ENCODE measurements at places on chromosomes 2 and 18.

GRCh38 chr2:128727914-128728313 is 409.2 kb upstream of the HS6ST1 start:
- DNase-seq, result no peak

DNA sequence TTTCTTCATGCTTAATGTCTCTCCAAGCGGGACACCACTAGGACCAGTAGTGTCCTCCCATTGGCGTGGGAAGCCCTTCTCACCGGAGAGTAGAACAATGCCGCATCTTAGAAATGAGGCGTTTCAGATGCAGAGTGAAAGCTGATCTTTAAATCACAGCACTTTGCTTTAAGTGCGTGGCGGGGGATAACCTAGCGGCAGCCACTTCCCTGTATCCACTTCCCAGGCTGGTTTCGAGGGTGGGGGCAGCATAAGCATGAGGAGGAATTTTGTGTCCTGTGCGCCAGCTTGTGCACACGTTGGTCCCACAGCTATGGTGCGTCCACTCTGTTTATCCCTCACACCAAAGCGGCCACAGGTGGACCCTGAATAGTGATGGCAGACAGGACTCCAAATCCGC is 63.1 kb downstream of the MBP start:
- DNase-seq, result no peak

DNA sequence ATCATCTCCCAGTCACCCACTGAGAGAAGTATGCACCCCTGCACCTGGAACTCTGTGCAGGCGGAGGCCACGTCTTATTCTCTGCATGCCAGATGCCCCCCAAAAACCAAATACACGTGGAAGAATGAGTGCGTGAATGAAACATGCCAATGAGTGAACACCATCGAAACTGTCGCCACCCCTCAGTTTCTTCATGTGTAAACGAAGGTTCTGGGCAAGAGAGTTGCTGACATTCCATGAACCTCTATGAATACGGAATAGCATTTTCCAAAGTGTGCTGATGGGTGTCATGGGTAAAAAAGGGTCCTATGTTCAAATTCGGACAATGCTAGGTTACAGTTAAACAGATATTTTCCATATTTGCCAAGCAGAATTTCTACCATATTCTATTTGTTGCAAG is 19.8 kb downstream of the FER1L5 start:
- DNase-seq, result no peak

DNA sequence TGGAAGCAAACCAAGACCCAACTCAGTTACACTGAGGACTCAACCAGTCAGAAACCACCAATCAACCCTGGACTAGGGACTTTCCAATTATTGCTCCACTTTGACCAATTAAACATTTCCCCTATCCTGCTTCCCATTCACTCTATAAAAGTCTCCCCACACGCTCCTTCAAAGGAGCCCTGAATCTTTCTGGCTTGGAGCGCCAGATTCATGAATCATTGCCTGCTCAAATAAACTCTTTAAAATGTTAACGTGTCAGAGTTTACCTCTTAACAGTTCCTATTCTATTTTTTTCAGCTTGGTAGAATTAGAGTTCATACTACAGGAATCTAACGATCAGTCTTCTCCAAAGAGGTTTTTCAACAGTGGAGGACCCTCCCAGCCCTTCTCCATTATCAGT is 20.7 kb upstream of the SULT1C2 start:
- DNase-seq, result no peak

DNA sequence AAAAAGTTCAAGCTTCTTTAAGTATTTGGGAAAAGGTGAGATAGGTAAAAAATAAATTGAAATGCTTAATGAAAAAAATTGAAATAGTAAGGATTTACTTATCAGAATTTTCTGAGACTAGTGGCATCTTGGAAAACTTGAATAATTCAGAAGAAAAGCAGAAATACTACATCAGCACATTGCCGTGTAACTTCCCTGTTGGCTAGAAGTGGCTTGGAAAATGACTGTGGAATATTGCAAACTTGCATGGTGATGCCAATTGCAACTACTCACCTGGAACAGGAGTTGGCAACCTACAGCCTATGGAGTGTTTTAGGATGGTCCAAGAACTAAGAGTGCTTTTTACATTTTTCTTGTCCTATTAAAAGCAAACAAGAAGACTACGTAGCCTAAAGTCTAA is 603.5 kb upstream of the VRK2 start:
- DNase-seq, result no peak

GRCh38 chr18:40532046-40532445 is 1423.0 kb upstream of the PIK3C3 start:
- DNase-seq, result no peak

DNA sequence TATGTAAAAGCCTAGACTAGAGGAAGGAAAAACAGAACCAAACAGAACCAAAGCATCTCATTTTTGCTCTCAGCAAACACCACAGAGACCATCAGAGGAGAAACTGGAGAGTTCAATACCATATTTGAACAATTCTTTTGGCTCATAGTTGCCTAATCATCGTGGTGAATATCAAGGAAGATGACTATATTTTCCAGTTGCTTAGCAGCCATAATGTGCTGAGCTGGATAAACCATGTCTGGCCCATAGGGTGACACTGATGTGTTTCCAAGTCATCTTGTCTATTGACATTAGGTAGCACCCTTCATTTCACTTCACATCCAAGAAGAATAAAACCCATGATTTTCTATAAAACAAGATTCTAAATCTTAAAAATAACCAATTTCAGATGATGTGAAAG is 5.9 kb upstream of the XRCC5 start:
- DNase-seq, result no peak

- no peak for DNase-seq
Measured at GRCh38 chr18:75029481-75029880, 179.5 kb downstream of the PTGR3 start.

DNA sequence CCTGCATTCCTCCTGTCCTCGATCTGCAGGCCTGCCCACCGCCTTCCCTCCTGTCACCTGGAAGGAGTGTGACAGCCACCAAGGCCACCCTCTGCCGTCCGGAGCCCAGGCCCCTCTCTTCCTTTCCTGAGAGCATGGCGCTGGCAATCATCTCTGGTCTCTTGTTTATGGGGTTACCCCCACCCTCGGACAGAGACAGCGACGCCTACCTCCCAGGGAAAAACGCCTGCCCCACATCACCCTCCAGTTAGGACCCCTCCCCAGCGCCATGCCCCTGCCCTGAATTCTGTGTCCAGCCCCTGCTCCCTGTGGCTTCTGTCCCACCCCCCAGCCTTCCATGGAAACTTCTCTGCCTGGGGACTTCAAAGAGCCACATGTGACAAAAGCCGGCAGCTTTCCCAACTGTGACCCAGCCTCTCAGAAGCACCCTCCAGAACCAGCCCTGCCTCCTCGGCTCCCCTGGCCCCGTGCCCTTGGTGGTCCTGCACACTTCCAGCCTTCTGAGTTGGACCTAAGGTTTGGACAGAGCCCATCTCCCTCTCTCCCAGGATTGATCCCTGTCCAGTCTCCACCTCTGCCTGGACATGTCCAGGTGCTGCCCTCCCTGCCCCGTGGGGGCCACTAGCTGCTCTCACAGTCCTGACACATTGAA is 145.0 kb upstream of the HDAC4 start:
- DNase-seq, result no peak

- DNase-seq, result peak; percentile 47
Measured at GRCh38 chr2:66428986-66429612, 5.8 kb upstream of the MEIS1 start.

GRCh38 chr2:538646-539045 is 138.6 kb downstream of the TMEM18 start:
- DNase-seq, result no peak

DNA sequence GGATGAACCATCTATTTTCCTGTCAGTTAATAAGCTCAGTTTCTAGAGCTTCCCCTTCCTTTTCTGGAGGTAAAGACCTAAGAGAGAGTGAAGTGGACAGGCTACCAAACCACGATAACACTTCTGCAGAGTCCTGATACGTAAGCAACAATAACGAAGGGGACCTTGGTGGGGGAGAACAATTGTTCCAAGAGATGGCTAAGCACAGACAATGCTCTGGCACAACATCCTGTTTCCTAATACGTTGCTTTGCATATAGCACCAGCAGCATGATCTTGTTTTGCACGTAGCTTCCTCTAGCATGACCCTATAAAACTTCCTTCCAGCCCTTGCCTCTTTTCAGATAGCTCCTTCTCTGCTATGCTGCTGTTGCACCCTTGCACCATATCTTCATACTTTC is 247.3 kb downstream of the RAD51AP2 start:
- DNase-seq, result no peak

DNA sequence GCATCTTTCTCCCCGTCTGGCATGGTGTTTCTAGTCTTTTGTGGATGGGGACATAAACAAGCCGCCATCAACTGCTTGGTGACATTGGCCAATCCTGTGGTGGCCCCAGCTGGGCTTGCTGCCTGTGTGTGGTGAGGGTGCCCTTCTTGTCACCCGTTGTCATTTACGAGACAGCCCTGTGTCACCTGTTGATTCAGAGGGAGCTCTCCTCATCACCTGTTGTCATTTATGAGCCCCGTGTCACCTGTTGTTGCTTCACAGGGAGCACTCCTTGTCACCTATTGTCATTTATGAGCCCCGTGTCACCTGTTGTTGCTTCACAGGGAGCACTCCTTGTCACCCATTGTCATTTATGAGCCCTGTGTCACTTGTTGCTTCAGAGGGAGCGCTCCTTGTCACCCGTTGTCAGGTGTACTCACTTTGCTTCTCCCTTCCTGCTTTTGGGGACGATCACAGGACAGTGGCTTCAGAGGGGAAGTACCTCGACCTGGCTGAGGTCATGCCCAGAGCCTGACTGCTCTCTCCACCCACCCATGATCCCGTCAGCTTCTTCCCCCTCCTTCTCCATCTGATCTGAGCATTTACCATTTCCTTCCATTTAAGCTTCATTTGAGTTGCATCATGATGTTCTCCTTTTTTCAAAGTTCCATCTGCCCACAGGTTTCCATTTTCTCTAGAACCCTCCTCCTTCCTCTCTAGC is 29.1 kb downstream of the HPCAL1 start:
- DNase-seq, result no peak

GRCh38 chr2:31446848-31447247 is 32.3 kb upstream of the XDH start:
- no peak for DNase-seq

GRCh38 chr18:53268455-53268854 is 928.5 kb downstream of the DCC start:
- DNase-seq, result no peak

DNA sequence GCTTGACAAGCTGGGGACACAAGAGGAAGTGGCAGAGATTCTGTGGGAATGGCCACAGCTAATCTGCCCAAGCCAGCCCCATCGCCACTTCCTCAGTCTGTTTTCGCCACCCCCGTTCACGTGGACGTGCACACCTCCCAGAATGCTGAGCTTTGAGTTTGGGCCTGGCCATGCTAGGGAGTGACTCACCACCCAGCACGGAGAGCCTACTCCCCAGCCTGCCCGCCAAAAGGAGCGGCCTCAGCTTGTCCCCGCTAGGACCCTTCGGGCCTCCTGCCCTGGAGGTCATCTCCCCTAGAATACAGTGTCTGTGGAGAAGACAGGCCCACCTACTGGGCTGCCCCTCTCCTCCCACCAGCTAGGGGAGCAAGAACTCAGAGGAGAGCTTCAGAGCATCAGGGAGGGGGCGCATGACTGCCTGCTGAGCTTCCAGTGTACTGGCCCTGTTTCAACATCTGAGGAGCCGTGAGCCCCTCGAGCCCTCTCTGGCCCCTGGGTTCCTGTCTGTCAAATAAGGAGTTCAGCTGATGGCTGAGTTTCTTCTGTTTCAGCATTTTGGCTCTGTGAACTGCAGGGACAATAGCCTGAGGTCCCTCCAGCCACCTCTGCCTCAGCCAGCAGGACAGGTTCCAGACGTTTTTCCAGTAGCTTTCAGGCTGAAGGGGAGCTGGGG is 5.1 kb downstream of the SLC35F6 start:
- no peak for DNase-seq

GRCh38 chr2:208064220-208064961 is 39.1 kb upstream of the PLEKHM3 start:
- DNase-seq, result no peak

- no peak for DNase-seq
Measured at GRCh38 chr2:99975386-99975785, 167.0 kb downstream of the AFF3 start.

DNA sequence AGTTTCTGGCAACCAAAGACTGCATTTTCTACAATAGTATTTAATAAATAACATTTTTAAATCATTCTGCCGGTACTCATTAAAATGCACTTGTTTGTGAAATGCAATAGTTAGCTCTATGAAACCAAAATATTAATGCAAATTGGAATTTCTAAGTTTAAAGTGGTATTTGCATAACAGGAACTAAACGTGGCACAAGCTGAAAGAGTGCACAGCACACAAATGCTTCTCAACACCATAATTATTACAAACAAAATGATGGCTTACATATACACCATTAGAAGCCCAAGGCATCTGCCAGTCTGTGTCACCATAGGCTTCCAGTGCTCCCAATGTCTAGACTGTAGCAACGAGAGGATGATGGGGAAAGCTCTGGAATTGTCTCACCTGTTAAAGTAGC is 280.5 kb downstream of the TCF4 start:
- no peak for DNase-seq

DNA sequence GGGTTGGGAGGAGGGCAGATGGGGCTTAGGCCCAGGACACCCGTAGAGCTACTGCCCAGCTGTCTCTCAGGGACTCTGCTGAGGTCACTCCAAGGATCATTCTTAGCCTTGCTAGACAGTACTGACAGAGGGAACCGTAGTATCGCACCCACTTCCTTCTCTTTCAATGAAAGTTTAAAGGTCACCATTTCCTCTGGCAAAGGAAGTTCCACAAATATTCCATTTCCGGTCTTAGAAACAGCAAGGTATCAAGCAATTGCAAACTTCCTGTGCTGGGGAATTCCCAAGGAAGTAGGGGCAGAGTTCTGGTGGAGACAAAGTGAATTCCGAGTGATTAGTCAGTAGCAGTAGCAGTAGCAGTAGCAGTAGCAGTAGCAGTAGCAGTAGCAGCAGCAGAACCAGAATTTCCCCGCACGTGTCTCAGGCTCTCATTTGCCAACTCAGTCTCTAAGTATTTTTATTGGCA is 24.7 kb downstream of the IL1B start:
- DNase-seq, result no peak

Data from ecto neural progenitor cell (in vitro differentiated cells).